ENCODE measurements at places on chromosomes 4 and X.

DNA sequence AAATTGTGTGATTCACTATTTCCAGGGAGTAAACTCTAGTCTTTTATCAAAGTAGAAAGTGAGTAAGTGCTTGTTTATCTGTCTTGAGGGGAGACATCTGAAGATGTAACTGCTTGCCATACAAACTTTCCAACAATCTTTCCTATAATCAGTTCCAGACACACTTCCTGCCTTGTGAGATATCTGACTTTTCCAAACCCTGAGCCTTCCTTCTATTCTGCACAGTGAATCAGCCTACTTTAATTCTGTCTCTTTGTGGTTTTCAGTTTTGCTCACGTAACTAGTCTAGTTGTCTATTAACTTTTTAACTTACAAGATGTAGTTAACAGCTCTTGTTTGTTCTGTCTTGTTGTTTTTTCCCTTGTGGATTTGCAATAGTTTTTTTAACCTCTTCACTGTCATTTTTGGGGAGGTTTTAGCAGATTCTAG lies 947.8 kb downstream of the C4orf33 start:
- DNase-seq, result peak; percentile 4

- DNase-seq, result peak; percentile 22
These were observed 415.0 kb downstream of the CCSER1 start for GRCh38 chr4:90542216-90542615.

DNA sequence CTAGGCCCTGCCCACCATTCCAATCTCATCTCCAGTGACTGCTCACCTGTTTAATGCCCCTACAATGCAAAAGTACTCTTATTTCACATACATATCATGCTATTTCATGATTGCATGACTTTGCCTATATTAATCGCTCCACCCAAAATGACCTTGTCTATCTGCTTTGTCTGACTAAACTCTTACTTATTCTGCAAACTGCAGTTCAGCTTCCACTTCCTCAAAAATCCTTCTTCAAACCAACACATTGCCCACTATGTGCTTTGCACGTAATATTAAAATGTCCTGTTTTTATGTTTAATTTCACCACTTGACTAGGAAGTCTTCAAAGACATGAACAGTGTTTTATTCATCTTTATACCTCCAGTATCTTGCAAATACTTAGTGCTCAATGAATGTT lies 229.6 kb downstream of the OPHN1 start:
- no peak for DNase-seq

DNA sequence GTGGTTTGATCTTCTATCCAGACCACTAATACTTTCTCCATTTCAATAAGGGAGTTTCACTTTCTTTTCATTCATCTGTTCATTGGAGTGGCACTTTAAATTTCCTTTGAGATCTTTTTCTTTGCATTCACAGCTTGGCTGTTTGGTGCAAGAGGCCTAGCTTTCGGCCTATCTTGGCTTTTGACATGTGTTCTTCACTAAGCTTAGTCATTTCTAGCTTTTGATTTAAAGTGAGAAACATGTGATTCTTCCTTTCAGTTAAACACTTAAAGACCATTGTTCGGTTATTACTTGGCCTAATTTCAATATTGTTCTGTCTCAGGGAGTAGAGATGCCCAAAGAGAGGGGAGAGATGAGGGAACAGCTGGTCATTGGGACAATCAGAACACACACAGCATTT lies 24.3 kb downstream of the CXCL13 start:
- no peak for DNase-seq

DNA sequence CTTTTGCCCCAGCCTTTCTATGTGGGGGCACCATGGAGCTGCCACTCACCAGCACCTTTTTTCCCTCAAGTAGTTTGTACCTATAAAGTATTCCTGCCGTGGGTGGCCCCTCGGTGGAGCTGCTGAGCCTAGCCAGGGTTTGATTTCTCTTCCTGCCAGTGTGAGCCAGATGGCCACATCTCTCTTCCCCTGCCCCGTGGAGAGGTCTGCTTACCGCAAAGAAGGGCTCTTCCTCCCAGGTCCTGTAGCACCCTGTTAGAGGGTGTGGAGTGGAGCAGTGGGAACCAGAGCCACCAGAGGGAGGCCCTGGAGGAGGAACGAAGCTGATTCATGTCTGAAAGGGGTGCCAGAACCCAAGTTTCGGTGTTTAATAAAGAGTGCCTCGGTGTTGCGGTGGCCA lies 95.4 kb downstream of the PTTG2 start:
- DNase-seq, result peak; percentile 39

DNA sequence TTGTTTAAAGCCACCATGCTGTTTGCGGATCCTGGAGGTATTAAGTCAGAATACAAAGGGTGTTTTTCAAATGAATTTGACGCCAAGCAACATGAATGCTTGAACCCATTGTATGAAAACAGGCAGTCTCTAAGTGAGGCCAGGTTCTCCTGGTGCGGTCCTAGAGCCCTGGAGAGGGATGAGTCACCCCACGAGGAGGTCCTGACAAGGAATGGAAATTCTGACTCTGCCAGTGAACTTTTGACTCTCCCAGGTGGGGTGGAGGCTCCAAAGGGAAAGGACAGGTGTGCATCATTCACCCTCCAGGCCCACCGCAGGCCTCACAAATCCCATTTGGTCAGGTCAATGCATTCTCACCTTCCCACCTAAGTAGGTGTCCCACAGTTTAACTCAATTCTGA lies 1.5 kb downstream of the TRIM2 start:
- no peak for DNase-seq

DNA sequence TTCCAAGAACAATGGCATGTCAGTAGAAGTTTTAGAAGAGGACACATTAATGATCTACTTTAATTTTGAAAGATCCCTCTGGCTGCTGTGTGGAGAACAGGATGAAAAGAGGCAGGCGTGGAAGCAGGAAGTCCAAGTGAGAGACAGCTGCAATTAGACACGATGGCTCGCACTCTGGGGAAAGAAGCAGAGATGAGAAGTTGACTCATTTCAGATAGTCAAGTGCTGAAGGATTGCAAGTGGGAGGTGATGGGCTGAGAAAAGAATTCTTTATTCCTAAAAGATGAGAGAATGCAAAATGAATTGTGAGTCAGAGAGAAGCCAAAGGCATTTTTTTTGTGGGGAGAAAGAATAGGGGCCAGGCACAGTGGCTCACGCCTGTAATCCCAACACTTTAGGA lies 16.5 kb downstream of the RXFP1 start:
- DNase-seq, result no peak

DNA sequence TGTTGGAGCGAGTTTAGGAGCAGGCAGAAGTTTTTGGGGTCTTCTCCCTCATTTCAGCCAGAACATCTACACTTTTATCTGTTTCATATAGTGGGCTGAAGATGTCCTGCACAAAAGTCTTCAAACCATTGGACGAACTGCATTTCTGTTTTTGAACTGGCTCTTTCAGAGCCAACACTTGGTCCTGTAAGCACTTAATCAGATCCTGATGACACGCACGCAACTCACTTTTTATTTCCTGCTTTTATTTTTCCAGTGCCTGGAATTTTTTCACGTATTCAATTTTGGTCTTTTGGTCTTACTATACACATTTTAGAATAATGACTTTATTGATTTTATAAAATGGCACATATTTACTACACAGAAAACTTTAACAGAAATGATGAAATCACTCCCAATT lies 40.2 kb upstream of the NKX3-2 start:
- DNase-seq, result no peak

DNA sequence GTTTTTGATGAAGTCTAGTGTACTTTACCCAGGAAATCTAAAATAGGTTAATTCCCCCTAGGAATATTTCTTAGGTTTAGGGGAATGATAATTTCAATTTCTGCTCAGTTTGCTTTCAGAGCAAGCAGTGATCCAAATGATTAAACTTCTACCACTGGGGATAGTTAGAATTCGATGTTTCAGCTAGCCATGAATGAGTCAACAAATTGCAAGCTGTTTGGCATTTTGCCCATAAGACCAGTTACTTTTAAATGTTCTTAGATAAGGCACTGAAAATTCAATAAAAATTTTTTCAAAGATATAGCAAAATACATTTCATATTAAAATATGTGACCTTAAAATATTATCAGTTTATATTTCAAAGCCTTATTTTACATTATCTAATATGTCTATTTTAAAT lies 993.6 kb downstream of the ARAP2 start:
- peak; percentile 16 for DNase-seq

- peak; percentile 24 for DNase-seq
These were observed 6.5 kb downstream of the FATE1 start for GRCh38 chrX:151722241-151722846.

DNA sequence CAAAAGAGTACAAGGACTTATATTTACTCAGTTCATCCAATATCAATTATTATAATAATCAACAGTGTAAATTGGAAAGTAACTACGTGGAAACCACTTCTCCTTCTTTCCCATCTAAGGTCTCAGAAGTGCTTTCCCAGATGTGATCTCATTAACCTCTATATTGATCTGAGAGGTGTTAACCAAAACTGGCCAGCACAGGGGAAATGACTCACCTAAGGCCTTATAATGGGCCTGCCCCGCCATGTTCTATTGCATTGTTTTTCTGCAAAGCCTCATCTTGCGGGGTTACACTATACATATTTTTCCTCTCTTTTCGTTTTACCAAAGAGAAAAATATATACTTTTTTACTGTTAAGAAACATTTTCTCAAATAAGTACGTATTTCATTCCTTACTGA lies 20.5 kb downstream of the RAB40A start:
- no peak for DNase-seq

DNA sequence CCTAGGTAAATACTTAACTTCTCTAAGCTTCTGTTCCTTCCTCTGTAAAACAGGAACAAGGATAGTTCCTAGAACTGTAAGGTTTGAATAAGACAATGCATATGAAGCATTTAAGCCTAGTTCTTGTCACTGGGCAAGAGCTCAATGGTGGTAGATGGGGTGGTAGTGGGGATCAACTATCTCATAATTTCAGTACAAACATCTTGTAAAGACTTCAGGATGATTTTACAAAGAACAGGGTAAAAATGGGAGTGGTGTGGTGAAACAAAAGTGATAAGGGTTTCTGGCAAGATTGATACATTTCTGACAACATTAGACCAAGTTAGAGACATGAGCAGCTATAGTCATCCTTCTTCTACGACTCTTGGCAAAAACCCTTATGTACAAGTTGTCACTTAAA lies 137.8 kb downstream of the SCFD2 start:
- DNase-seq, result peak; percentile 78

DNA sequence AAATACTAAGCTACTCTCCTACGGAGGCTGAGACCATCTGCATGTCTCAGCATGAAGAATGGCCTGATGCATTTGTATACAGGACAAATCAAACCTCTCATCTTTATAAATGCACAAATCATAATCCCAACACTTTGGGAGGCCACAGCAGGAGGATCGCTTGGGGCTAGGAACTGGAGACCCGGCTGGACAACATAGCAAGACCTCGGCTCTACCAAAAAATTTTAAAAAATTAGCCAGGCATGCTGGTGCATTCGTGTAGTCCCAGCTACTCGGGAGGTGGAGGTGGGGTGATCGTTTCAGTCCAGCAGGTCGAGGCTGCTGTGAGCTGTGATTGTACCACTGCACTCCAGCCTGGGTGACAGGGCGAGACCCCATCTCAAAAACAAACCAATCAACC lies 262.8 kb downstream of the DHRSX start:
- no peak for DNase-seq

DNA sequence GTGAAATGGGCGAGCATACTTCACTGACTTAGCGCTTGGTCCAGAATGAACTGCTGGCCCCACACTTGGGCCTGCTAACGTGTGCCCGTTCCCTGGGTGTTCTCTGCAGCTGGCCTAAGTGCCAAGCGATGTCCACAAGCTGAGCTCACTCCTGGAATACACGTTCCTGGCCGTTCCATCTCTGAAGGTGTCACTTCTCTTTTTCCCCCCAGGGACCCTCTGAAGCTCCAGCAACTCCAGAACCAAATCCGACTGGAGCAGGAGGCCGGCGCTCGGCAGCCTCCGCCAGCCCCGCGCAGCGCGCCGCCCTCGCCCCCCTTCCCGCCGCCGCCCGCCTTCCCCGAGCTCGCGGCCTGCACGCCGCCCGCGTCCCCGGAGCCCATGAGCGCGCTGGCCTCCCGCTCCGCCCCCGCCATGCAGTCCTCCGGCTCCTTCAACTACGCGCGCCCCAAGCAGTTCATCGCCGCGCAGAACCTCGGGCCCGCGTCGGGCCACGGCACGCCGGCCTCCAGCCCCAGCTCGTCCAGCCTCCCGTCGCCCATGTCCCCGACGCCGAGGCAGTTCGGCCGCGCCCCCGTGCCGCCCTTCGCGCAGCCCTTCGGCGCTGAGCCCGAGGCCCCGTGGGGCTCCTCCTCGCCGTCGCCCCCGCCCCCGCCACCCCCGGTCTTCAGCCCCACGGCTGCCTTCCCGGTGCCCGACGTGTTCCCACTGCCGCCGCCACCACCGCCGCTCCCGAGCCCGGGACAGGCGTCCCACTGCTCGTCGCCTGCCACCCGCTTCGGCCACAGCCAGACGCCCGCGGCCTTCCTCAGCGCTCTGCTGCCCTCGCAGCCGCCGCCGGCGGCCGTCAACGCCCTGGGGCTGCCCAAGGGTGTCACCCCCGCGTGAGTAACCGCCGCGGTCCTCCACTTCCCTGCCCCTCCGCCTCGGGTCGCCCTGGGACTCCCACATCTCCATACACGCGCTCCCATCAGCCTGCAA lies 132.3 kb downstream of the CBR4 start:
- peak; percentile 58 for DNase-seq

DNA sequence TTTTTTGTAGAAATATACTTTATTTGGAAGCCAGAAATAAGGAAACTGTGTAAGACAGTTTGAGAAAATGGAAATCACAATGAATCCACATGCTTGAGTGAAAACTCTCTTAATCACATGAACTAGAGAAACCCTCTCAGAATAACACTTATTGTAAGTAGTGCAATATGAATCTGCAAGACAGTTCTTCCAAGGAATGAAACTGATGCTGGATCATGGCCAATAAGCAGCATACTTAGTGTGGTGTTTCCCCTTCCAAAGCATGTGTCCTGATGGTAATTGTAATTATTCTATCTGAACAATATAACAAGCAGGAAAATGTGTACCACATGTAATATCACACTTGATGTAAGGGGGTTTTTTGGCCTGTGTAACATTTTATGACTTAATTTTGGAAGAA lies 1870.5 kb upstream of the TENM3 start:
- no peak for DNase-seq

GRCh38 chr4:69907151-69907550 lies 23.7 kb upstream of the CSN1S1 start:
- DNase-seq, result no peak

GRCh38 chrX:118751950-118752783 lies 24.8 kb downstream of the IL13RA1 start:
- peak; percentile 49 for DNase-seq

GRCh38 chr4:13783800-13784411 lies 156.4 kb upstream of the BOD1L1 start:
- DNase-seq, result peak; percentile 69

GRCh38 chr4:101020956-101021355 lies 326.4 kb downstream of the PPP3CA start:
- peak; percentile 53 for DNase-seq

- no peak for DNase-seq
These were observed 1010.8 kb upstream of the ADGRL3 start for GRCh38 chr4:60189286-60189685.

GRCh38 chr4:187238646-187239045 lies 515.0 kb upstream of the FAT1 start:
- no peak for DNase-seq

- peak; percentile 27 for DNase-seq
These were observed 2.4 kb downstream of the LONRF3 start for GRCh38 chrX:118976599-118977340.

All from hematopoietic multipotent progenitor cell treated with erythropoietin and hydrocortisone succinate and interleukin-3 and kit ligand, for 4 days (in vitro differentiated cells).